Activated B cell treated with CpG ODN at 0.5 μM for 24 hours (primary cell): ENCODE measurements at places on chromosomes 11 and 22.

GRCh38 chr11:27413218-27413617 is 50.2 kb upstream of the CCDC34 start:
- DNase-seq, result no peak

GRCh38 chr11:67577951-67578350 is 5.7 kb upstream of the GSTP1 start:
- DNase-seq, result no peak

- no peak for DNase-seq
Observed at GRCh38 chr22:29503811-29504372, 23.9 kb downstream of the NEFH start.

GRCh38 chr22:17890245-17890671 is 116.0 kb upstream of the BID start:
- no peak for DNase-seq
